Fibroblast of the aortic adventitia (primary cell): ENCODE measurements at places on chromosomes 6 and 20. TPM values are rescaled to one million over a fixed set of nuclear protein-coding genes. Genes with fewer than 3 reads are reported as not detected.
A peak's percentile ranks its signal among the peaks of the same experiment; 100 is the strongest.

DNA sequence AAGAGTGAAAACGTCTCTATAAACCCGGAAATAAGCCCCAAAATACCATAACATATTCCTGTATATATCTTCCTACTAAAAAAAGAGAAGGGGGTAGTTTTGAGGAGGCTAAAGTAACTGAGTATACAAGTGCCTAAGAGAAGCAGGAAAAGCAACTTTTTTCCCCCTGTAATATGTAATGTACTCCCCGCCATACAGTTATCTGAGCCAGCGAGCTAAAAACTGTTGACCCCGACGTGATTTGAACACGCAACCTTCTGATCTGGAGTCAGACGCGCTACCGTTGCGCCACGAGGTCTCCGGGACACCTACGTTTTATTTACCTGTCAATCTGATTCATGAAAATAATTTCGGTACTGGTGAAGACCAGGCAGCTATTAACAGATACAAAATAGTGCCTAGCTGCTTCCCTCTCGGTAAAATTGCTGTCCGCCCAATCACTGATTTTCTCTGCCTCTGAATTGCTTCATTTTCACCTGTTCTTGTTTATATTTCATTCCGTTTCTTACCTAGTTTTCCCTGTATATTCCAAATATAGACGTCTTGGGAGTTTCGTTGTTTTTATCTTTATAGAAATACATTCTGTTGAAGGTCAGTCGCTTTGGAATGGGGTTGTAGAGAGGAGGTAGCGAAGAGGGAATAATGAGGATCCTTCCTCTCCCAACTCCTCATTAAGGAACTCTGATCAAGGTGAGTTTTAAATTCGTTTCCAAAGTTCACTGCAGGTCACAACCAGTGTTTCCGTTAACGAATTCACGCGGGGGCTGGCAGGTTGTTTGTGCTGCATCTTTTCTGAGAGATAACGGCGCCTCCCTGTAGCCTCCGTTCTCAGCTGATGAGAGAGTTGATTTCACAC is 33.6 kb upstream of the BTN3A2 start:
- peak; percentile 37 for DNase-seq

GRCh38 chr6:620166-620565 is 36.7 kb downstream of the HUS1B start:
- no peak for DNase-seq

DNA sequence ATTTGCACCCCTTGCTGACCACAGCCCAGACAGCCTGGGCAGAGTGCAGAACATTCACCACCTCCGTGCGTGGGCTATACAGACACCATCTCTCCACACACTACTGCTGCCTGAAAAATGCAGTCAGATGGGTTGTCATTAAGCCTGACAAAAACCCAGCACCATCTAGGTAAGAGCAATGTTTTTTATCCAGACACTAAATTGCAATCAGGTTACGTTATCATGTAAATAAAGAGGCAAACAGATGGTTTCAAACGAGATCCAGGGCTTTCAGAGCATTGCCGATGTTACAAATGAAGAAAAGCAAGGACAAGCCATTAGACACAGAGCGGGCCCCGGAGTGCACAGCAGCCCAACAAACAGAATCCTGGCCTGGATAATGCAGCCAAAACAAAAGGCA is 269.6 kb downstream of the PKHD1 start:
- DNase-seq = no peak

- DNase-seq = no peak
Observed at GRCh38 chr6:157223021-157223430, 100.3 kb downstream of the TMEM242 start.

- DNase-seq = peak; percentile 50
Observed at GRCh38 chr6:81933608-81934051, 181.1 kb upstream of the TENT5A start.

- no peak for DNase-seq
Observed at GRCh38 chr20:47606414-47606982, 104.8 kb downstream of the NCOA3 start.

DNA sequence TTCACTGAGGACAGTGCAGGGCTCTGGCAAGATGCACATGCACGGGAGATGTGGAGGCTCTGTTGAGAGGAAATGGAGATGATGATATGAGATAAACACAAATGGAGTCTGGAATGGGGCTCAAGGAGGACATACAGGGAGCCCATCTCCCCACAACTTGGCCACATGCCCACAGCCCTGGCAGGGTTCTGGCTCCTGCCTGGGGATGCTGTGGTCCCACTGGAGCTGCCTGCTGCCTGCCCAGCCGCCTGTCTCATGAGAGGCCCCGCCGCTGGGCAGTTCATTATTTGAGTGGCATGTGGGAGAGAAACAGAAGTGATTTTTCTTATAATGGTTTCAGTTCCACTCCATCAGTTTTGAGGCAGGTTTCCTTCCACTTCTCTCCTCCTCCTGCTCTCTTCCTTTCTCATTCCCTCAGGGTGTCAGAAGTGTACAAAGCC is 133.6 kb upstream of the TRAF3IP2 start:
- no peak for DNase-seq

The BANF2 gene
- not detected in 2 replicates for total RNA-seq

The MICB gene
- 3.4 and 16.6 TPM in 2 replicates for total RNA-seq
